ENCODE measurements at places on chromosomes 16 and 17. TPM values are rescaled to one million over a fixed set of nuclear protein-coding genes. Genes with fewer than 3 reads are reported as not detected.

- DNase-seq: no peak
Observed at GRCh38 chr17:83204230-83204725, 124.9 kb downstream of the METRNL start.

- peak; percentile 68 for DNase-seq
Observed at GRCh38 chr17:67452681-67453554, 75.8 kb downstream of the PITPNC1 start.

- no peak for DNase-seq
Observed at GRCh38 chr17:78227455-78227916, 3.9 kb upstream of the TMEM235 start.

- no peak for DNase-seq
Observed at GRCh38 chr16:305916-306626, 23.1 kb downstream of the PDIA2 start.

DNA sequence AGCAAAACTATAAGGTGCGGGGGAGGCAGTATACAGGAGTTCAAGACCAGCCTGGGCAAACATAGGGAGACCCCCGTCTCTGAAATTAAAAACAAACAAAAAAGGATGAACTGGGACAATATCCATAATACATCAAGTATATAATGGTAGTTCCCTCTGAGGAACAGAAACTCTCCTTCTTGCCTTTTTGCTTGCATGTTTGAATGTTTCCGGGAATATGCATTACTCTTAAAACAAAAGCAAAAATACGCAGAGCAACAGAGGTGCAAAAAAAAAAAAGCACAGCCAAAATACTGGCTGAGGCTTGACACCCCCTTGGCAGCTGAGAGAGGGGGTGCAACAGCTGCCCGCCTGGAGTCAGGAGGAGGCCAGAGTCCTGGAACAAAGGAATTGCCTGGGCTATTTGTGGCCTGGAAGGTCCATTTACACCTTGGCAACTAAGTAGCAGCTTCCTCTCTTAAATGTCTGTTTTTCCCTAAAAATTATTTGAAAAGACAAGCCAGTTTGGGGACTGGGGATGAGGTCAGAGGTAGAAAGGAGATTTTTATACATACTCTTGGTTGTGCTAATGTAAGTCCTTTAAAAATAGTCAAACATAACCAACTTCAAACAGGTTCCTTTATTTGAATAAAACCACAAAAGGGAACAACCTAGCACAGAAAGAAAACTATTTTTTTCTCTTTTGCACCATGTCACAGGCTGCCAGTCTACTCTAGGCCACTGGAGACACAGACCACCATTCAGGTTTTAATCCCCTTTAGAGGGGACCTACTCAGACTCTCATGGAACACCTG, 19.5 kb downstream of the USP7 start:
- DNase-seq: no peak

DNA sequence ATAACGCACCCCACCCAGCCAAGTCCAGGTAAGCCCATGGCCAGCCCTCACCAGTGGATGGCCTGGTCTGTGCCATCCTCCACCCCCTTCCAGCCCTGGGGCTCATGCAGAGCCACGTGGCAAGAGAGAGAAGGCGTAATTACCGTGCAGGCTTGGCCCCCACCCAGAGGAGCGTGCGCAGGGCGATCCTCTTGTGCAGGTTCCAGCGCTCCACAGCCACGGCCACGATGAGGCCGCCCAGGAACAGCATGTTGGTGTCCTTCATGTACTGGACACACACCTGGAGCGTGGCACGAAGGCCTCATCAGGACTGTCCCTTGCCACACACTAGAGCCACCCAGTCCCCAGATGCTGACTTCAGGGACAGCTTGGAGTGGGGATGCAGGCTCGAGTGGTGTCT, 6.7 kb downstream of the SLC13A5 start:
- no peak for DNase-seq

DNA sequence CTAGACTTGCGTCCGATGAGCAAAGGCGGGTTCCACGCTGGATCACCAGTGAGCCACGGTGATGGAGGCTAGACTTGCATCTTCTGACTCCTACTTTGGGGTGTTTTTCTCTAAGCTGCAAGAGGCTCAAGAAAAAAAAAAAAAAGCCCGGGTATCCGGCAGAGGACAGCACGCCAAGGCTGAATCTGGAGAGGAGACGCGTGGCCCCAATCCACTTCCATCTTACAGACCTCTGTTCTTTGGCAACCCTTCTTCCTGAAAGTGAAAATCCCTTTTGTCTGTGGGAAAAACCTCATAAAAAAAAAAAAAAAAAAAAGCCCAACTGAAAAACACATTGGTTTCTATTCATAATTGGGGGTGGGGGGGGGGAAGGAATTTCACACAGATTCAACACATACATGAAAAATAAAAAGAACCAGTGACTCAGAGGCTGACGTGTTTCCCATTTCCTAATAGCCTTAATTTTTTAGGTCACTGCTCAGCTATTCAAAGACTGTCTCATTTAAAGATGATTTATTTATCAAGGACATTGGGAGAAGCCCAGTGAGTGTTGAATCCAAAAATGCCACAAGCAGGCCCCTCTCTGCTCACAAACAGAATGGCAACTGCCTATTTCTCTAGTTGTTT, 258.3 kb downstream of the FOXL1 start:
- DNase-seq: no peak

G6PC1 gene
- total RNA-seq: not detected

DNA sequence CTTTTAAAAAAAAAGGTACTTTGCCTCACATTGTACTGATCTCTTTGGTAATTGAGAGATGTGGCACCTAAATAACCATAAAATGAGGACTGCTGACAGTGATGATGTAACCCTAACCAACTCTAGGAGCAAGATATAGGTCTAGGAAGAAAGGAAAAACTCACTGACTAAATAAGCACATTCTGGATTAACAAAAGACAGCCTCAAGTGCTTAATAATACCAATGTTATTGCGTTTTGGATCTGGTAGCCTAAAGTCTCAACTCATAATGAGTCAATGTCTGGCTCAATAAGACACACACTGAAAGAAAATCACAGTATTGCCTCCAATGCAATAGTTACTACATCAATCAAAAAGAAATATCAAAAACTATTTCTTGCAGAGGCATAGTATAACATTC, 3.0 kb downstream of the ERN1 start:
- no peak for DNase-seq

DNA sequence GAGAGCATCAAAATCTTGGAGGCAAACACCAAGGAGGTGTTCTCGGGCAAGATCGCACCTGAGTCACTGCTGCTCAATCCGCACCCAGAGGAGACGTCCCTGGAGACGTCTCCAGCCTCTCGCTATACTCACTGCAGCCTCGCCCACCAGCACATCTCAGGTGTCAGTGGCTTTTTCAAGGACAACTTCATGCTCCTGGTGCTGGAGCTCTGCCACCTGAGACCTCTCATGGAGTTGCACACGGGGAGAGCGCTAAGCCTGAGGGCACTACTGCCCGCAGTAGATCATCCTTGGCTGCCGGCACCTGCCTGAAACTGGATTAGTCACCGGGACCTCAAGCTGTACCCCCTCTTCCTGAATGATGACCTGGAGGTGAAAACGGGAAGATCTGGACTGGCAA, 2.6 kb upstream of the MBTPS1 start:
- no peak for DNase-seq

DNA sequence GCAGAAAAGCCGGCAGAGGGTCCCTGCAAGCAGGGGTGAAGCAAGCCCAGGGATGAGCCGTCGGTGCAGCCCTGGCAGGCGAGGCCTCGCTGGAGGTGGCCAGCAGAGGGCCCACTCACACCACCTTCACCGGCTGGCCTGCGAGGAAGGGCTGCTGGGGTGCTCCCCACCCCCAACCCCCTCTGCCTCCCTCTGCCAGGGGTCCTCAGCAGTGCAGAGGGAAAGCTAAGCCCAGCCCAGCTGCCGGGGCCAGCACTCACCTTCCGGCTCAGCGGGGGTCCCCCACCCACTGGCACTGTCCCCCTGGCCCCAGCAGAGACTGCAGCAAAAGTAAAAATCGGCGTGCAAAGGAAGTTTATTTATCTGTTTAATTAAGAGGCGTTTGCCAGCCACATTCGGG, 113.4 kb downstream of the ENGASE start:
- no peak for DNase-seq

GRCh38 chr17:1331708-1332107, 52.2 kb downstream of the TRARG1 start:
- DNase-seq: peak; percentile 47

DNA sequence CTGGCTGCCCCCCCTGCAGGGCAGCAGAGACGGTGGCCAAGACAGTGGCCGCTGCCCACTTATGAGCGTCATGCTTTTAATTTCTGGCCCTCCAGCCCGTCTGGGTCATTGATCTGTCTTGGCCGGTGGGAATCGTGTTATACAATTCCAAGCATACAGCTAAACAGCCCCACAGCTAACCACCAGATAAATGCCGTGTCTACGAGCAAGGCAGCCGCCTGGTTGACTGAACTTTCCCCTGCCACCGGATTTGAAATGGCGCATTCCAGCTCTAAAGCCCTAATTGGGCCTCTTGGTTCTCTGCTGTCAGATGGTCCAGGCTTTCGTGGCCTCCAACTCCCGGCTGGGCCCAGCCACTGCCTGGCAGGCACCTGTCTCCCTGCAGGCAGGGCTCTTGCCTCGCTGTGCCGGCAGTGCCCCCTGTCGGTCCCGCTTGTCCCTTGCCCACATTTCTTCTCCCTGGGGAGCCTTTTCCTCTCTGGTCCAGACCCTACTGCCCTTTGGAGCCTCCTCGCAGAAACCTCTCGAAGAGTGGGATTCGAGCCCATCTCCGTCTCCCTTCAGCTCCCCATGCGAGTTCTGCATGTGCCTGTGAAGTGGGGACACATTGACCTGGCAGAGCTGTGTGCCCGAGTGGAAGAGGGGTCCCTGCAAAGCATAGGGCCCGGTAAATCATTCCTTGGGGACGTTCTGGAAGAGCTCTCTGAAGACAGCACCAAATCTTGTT, 1.8 kb upstream of the RBFOX3 start:
- peak; percentile 66 for DNase-seq

CPHXL2 gene
- not detected for total RNA-seq

DNA sequence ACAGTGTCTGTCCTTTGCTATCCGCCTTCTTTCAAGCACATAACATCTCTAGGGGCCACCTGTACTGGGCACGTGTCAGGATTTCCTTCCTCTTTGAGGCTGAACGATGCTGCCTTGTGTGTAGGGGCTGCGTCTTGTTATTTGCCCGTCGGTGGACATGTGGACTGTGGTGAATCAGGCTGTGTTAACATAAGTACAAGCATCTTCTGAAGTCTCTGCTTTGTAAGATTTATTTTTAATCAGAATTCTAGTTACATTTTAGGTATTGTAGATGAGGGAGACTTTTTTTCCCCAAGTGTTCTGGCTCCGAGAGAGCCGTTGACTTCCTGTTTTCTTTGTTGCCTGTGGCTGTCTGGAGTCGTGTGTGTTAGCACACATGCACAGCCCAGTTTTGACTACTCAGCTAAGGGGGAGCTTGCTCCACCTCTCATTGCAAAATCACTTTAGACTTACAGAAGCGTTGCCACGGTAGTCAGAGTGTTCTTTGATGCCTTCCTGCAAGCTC, 26.1 kb downstream of the SPG7 start:
- DNase-seq: peak; percentile 63

DNA sequence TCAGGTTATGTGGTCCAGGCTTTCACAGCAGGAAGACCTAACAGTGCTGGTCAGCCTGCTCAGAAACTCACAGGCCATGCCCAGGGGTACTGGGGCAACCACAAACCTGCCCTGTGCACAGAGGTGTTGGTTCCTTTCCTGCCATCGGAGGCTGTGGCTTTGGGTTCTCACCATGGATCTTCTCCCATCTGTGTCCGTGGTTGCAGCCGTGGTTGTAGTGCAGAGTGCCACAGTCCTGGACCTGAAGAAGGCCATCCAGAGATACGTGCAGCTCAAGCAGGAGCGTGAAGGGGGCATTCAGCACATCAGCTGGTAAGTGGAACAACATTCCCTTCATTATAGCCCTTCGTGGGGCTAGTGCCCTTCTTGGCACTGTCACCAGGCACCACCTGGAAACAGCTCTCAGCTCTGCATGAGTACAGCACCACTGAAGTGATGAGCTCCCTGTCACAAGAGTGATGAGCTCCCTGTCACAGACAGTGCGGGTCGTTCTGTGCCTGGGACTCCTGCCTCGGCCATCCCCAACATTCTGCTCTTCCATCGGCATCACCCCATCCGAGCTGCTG, 2.0 kb downstream of the SNRNP25 start:
- no peak for DNase-seq

RNF222 gene
- 0.29 TPM for total RNA-seq

DNA sequence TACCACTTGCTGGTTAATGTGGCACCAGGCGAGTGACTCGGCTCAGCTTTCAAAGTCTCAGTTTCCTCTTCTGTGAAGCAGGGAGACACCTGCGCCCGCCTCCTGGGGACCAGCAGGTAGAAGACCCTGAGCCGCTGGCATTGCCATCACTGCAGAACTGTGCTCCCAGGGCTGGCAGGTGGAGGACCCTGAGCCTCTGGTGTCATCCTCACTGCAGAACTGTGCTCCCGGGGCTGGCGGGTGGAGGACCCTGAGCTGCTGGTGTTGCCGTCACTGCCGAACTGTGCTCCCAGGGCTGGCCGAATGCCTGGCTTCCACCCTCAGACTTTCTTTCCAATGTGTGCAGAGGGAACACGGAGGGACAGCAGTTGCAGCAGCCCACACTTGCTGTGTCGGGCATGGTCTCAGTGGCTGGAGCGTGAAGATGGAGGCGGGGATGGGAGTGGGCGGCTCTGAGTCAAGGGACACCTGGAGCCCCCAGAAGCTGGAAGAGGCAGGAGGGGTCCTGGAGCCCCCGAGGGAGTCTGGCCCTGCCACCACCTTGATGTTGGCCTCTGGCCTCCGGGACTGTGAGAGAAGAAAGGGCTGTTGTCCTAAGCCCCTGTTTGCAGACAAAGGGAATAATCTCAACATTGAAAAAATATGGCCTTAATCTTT, 75.8 kb upstream of the METTL9 start:
- no peak for DNase-seq

GRCh38 chr17:29613352-29613837, 9.3 kb downstream of the CORO6 start:
- peak; percentile 96 for DNase-seq

DNA sequence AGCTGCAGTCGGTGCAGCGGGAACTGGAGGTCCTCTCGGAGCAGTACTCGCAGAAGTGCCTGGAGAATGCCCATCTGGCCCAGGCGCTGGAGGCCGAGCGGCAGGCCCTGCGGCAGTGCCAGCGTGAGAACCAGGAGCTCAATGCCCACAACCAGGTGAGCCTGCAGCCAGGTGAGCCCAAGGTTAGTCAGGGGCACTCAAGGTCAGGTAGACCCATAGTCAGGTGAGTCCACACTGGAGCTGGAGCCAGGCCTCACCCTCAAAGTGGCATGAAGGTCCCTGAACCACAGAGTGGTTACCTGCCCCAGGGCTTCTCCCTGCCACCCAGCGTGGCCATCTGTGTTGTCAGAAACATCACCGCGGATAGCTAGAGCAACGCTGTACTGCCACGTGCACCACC, 32.2 kb downstream of the PLD6 start:
- DNase-seq: no peak

- DNase-seq: peak; percentile 25
Observed at GRCh38 chr17:76793775-76794174, 55.9 kb downstream of the MFSD11 start.

SPEM2 gene
- not detected for total RNA-seq

GRCh38 chr17:9615486-9615885, 29.8 kb upstream of the USP43 start:
- no peak for DNase-seq

GRCh38 chr17:66779237-66779606, 55.7 kb upstream of the CACNG5 start:
- DNase-seq: no peak

C17orf78 gene
- not detected for total RNA-seq

RBFOX1 gene
- total RNA-seq: not detected

HELZ gene
- total RNA-seq: 69.1 TPM

- DNase-seq: no peak
Observed at GRCh38 chr17:44898768-44899073, 524 bp downstream of the EFTUD2 start.

TMEM219 gene
- total RNA-seq: 57.8 TPM

Data from activated CD8-positive, alpha-beta T cell treated with anti-CD3 and anti-CD28 coated beads, Interleukin-2, amount 10 ng/mL, durations not matched to agents 7 days and 5 days (primary cell).